ENCODE measurements at places on chromosomes 7 and 10.

GRCh38 chr7:25967278-25968204, 184.5 kb upstream of the NFE2L3 start:
- DNase-seq, result no peak

DNA sequence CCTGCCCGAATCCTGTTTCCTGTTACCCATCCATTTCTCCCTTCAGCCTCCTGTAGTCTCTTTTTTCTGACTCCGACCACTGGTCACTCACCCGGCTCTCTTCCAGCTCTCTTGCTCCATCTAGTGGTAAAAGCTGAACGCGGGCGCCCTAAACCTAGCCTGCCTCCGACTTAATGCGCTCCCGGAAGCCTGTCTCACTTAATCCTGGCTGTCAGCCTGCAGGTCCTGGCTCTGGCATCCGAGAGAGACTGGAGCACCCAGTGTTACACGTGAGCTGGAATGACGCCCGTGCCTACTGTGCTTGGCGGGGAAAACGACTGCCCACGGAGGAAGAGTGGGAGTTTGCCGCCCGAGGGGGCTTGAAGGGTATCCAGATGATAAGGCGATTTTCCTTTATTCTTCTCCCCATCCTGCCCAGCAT, 10.3 kb downstream of the SUMF2 start:
- DNase-seq, result peak; percentile 75

- no peak for DNase-seq
Observed at GRCh38 chr7:123460616-123461015, 73.8 kb downstream of the IQUB start.

GRCh38 chr7:121873289-121874194, 581 bp downstream of the PTPRZ1 start:
- no peak for DNase-seq

GRCh38 chr10:103679096-103679790, 176.1 kb downstream of the SH3PXD2A start:
- DNase-seq, result peak; percentile 9

GRCh38 chr7:47232751-47233412, 349.0 kb downstream of the TNS3 start:
- DNase-seq, result no peak

Measured in bone marrow (tissue), 2 donors.